ENCODE measurements at places on chromosomes 2 and 18.
A peak's percentile ranks its signal among the peaks of the same experiment; 100 is the strongest.

DNA sequence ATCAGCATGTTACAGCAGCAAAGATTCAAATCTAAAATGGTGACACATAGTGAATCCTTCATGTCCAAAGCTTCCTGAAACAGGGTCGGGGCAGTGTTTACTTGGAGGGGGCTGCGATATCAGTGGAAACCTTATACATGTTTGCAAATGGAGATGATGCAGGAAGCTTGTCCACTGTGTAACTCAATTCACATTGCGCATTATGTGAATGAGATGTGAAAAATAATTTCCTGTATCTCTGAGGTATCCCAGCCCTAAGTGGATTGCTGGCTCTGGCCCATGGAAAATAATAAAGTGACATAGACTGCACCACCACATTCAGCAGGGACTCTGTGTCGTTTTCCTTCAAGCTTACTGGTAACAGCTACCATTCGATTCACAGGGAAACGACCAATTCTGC is 505.5 kb downstream of the GALR1 start:
- DNase-seq: no peak

GRCh38 chr2:220241423-220241822 is 614.0 kb downstream of the SLC4A3 start:
- DNase-seq: no peak

DNA sequence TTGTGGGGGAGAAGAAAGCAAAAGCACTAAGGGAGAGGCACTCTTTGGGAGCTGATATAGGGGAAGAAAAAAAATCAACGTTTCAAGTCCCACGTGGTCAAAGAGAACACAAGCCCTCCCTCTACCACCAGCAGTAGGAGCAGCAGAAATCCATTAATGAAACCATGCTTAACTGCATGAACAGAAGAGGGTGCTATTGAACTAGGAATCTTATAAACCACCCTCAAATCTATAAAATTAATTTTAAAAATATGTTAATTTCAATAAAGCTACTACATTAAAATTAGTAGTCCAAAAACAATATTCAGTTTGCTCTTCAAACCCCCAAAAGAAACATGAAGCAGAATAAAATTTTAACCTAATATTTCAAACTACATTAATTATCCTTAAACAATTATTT is 147.8 kb downstream of the TMEM18 start:
- no peak for DNase-seq

DNA sequence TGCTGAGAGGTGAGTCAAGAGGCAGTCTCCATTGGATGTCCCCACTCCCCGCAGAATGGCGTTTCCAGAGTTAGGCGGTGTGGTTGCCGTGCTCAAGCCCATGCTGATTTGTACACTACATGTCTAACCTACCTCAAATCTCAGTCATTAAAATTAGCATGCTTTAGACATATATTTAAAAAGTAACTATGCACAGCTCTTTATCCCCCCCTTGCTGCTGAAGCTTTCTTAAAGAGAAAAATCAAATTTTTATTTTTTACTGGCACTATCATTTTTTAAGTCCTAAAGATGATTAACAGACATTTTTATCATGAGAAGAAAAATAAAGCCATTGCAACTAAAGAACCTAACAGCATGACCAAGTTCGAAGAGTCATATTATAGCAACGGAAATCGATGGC is 42.9 kb downstream of the BOLA3 start:
- peak; percentile 13 for DNase-seq

GRCh38 chr2:3097804-3098203 is 279.8 kb downstream of the EIPR1 start:
- no peak for DNase-seq

DNA sequence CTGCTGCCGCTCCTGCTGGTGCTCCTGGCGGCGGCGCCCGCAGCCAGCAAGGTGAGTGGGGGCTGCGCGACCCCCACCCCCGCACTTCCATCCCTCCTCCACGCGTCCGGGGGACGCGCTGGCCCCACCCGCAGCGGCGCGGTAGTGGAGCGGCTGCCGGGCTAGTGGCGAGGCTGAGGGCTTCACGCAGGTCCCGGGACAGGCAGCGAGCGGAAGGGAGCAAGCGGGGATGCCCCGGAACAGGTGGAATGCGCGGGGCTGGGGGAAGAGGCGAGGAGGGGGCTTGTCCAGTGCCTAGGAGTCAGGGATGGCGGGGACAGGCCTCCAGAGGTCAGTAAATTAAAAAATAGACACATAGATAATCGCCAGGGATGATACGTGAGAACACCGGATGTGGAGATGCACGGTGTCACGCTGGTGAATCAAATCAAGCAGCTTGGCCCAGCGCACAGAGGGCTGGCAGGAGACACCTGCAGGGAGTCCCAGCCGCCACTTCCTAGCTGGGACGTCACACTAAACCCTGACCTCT is 403 bp downstream of the COL4A3 start:
- no peak for DNase-seq

- no peak for DNase-seq
These were observed 244.8 kb downstream of the IKZF2 start for GRCh38 chr2:212906620-212907019.

- DNase-seq: no peak
These were observed 815.5 kb downstream of the EPHA4 start for GRCh38 chr2:220756653-220757052.

DNA sequence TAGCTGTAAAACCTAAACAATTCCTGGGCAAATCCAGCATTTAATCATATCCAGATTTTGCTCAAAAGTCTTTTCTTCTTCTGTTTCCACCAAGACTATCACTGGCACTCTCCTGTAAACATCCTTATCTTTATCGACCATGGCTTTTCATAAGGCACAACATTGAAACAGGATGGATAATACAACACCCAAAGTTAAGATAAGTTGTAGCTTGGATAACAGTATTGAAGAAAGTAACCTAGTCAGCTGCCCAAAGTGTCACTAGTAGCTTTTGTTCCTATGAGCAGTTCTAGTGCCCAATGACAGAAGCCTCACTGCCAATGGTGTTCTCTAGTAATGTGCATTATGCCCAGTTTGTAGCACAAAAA is 22.3 kb downstream of the CCBE1 start:
- no peak for DNase-seq

DNA sequence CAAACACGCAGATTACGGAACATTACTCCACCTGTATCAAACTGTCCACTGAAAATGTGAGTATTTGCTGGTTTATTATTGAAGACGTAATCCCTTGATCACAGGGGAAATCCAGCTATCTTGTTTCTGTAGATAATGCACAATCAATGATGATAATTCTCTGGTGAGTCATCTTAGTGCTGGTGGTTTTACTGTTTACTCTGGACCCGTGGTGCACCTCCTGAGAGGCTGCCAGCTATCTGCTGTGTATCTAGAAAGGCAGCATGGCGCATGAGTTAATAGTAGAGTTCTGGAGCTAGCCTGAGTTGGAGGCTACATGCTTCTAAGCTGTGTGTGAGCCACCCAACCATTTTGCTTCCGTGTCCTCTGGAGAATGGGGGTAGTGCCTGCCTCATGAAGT is 6.5 kb downstream of the NCAPH start:
- DNase-seq: peak; percentile 59

DNA sequence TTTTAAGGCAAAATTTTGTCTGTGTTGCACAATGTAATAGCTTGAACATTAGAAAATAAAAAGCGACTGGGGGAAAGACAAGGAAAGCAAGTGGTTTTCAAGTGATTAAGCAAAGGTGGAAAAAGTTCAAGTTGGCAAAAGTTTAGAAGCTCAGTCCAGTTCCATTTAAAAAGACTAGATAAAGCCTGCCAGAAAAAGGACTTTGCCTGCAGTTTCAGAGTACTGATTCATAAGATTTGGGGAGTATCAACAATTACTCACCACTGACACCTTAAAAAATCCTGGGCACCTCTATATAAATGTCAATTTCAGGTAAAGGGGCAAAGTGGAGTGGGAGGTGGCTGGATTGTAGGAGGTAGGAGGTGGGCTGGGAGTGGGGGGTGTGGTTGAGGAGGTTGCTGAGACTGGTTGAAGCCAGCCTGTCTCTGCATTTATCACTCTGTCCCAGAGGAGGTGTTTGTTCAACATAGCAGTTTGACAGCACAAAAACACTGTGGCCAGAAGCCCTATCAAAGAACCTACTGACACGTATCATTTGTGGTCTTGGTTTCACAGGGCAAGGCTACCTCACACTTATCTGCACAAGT is 14.6 kb downstream of the ZEB2 start:
- DNase-seq: no peak

- DNase-seq: no peak
These were observed 25.3 kb downstream of the TMEM127 start for GRCh38 chr2:96240341-96241038.

DNA sequence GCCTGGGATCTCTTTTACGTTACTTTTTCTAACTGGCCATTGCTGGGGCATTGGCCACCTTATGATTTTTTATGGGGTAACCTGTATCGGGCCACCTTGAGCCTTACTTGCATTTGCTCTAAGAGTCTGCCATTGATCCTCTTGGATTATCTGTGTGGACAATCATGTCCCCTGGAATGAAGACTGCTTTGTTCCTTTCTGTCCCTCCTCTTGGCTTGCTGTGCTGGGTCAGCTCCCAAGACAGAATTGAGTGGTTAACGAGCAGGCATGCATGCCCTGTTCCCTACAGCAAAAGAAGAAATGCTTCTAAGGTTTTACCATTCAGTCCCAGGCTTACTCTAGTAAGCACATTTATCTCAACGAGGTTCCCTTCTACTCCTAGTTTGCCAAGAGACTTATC is 46.3 kb downstream of the MAL start:
- no peak for DNase-seq

DNA sequence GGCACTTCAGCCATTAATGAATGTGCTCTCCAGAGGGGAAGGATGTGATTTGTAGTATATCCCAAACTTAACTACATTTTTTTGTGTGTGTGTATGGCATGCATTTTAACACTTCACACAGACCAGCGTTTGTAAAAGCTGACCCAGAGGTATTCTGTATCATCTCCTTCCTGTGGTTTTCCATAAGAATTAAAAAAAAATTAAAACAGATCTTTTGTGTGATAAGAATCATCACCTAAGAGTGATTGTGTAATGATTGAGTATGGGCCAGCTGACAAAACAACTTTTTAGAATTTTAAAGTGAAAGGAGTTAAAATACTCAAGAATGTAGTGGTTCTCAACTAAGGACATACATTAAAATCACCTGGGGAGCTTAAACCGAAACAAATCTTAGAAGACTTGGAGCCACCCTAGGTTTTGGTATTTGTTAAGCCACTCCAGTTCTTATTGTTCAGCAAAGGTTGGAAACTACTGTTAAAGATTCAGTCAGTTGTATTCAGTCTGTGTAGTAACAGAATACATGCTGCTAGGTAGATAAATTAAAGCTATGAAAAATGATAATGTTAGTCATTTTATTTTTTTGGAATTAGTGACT is 120.1 kb downstream of the HAUS1 start:
- DNase-seq: no peak

DNA sequence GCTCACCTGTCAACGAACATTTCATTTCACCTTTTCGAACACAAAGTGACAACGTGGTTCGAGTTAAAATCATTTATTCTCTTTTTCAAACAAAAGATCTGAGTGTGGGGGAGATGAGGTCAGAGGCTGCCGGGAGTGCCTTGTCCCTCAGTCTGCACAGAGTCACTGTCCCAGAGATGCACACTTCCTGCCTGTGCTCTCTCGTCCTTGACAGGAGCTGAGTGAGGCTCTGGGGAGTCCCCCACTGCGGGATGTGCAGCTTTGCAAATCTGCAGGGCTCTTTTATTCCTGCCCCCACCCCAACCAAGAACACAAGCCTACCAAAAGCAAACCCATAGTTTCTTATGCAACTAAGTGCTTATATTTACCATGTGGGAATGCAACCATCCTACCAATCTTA is 497.8 kb downstream of the EIPR1 start:
- no peak for DNase-seq

DNA sequence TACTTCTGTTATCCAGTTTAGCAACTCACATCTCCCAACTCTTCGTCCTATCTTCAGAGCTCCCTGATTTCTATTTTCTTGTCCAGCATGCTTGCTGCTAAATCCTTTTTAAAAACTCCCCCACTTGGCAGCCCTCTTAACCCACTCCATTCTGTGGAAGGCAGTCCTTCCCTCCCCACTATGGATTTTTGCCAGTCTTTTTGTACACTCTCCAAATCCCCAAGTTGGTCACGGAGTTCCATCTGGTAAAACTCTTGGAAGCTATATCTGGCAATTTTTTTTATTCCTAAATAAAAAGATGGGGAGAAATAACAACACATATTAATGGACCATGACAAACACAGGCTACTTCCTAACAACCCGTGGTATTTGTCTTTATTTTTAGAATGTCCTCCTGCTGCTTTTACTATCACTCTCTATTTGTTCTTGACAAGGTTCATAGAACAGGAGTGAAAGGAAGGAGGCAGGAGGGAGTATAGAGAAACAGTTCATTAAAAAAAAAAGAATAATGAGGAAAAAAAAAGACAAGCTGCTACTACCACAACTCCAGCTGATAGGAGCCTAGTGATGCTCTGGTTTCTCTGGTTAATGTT is 120.0 kb upstream of the THSD7B start:
- no peak for DNase-seq

GRCh38 chr2:61710711-61711110 is 143.1 kb downstream of the FAM161A start:
- DNase-seq: no peak

DNA sequence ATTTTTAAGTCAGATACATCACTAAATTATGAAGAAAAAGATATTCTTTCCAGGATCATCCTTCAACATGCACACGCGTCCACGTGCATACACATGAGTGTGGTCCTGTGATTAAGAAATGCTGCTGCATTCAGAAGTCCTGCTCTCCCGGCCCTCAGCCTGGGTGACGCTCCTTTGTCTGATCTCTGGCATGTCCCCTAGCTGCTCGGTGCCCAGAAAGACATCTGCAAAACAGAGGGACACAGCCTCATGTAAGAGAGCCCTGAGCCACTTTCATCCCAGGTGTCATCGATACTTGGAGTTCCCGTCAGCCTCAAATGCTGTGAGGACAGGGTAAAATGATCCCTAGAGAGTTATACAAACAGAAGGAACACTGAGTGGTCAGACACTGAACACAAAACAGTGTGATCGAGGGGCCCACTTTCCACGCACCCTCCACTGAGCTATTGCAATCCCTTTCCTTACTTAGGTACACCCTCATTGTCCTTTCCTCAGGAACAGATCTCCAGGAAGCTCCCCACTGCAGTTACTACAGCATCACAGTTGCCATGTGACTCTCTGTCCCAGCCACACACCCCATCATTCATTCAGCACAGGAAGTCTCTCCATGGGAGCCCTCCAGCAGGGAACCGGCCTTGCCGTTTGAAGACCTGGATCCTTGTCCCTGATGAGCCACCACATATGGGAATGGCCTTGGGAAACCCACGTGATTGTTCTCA is 32.1 kb downstream of the CRACDL start:
- no peak for DNase-seq
